ENCODE measurements at places on chromosomes 6 and 20. TPM values are rescaled to one million over a fixed set of nuclear protein-coding genes. Genes with fewer than 3 reads are reported as not detected.

DNA sequence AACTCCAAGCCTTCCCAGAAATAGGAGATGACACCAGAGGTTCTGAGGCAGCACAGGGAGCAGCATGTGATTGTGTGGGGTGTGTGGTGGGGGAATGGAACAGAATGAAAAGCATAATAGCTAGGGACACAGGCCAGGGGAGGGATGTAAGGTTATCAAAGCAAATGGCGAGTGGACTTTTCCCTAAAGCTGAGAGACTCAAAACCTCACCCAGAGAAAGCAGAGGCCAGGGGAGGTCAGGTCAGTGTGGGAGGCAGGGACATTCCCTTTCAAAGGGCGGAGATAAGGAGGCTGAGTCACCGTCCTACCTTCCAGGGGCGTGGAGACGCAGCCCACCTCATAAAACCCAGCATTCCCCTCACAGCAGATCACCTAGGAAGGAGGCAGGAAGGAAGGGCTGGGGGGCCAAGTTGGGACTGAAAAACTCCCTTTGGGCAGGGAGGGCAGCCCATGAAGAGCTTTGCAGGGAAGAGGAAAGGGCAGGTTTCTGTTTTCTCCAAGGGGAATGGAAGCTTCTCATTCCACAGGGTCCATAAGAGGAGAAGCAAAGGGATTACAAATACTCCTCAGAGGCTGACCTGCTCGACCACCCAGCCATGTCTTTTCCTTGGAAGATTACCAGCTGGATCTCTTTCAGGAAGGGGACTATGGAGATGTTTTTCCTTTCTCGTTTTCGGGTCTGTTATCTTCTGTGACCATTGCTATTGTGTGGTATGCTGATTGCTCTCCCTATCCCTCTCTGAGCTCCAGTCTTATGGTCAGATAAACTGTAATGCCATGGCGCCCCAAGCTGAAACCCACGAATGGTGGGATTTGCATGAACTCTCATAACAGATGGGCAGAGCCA is 9.6 kb upstream of the LY6G5C start:
- no peak for DNase-seq

DNA sequence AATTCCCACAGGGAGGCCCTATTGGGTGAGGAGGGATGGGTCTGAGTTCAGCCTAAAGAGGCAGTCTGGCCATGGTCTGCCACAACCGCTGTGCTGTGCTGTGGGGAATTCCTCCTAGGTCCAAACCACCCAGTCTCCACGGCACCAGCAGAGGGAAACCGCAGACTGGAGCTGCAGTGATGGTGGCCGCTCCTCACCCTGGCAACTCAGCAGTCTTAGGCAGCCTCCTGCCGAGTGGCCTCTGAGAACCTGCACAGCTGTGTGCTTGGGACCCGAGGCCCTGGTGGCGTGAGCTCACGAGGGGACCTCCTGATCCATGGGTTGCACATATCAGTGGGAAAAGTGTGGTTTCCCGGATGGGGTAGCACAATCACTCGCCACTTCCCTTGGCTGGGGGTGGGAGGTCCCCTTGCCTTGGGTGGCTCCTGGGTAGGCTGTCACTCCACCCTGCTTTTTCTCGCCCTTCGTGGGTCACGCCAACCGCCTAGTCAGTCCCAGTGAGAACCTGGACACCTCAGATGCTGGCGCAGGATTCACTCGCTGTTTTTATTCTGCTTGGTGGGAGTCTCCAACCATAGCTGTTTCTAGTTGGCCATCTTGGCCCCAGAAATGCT is 242.2 kb downstream of the CDH26 start:
- no peak for DNase-seq

DNA sequence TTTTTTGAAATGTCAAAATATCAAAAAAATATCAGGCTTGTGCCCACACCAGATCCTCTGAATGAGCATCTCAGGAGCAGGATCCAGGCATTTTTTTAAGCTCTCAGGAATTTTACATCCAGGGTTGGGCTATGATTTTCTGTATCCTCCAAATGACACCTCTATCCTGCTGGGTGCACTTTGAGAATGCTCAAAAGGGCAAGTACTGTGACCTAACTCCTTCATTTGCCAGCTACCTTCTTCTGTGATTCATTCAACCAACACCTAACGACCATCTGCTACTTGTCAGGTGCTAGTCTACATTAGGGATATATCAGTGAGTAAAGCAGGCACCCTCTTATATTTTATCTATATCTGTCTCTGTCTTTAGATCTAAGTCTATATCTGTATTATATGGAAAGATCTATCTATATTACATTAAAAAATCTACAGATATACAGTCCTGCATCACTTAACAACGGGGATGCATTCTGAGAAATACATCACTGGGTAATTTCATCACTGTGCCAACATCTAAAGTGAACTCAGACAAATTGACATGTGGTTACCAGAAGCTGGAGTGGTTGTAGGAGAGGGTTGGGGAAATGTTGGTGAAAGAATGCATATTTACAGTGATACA is 131.6 kb downstream of the KIF16B start:
- no peak for DNase-seq

DNA sequence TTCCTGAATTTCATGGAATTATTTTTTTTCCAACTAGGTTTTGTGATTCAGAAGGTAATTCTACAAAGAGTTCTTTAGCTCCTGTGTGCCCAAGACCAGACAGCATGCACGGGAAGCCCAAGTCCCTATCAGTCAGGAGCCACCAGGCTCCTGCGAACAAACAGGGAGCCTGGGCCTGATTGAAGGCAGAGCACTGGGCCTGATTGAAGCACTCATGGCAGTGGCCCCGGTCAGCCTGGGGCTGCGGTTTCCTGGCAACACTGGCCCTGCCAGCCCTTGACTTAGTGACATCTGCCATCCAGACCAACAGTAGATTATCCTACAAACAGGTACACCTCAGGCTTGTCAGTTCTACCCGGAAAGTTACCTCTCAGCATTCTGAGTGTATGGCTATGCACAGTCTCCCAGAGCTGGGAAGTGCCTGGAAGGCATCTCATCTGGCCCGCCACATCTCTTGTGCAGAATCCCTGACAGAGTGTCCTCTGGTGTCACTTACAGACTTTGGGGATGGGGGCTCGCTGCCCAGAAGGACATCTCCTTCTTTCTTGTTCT is 133.8 kb downstream of the VEGFA start:
- no peak for DNase-seq

DNA sequence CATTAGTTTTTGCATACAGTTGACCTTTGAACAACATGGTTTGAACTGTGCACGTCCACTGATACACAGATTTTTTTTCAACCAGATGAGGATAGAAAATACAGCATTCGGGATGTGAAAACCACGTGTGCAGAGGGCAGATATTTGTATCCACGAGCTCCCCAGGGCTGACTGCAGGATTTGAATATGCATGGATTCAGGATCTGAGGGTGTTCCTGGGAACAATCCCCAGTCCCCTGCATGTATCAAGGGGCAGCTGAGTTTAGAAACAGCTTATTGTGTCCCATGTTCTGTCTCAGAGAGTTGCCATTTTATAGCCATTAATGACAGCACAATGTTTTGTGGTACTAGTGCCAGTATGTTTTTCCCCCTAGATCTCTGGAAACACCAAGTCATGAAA is 53.6 kb downstream of the CD164 start:
- no peak for DNase-seq

DNA sequence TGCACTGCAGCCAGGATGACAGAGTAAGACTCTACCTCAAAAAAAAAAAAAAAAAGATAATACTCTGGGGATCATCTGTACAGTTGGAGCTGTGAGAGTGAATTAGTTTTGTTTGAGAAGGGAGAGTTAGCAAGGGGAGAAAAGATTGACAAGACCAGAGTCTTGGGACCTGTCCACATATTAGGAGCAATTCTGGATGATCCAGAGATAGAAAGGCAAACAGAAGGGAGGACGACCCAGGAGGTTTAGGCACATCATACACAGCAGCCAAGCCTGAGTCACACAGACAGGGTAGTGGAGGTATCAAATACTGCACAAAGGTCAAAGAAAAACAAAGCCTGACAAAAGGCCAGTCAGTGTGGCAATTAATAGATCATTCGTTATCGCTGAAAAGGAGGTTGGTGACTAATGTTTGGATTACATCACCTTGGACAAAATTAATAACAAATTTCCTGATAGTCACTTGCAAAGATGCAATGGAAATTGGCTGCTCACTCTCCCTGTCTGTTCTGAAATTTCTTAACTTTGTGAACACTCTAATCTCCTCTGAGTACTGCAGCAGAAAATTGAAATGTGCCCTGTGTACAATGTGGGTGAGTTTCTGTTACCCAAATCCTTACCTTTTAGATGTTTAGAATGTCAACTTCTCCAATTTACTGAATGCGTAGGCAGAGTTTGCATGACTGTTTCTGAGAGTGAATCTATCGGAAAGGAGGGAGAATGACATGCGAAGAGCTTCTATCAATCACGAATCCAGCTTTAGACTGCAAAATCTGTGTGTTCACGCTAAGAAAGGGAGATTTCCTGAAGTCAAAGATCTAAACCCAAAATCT is 105.4 kb downstream of the TSHZ2 start:
- DNase-seq = no peak

GRCh38 chr6:125224231-125224861 is 70.8 kb downstream of the TPD52L1 start:
- no peak for DNase-seq

- DNase-seq = no peak
These were observed 111.7 kb downstream of the SULF2 start for GRCh38 chr20:47673671-47673955.

DNA sequence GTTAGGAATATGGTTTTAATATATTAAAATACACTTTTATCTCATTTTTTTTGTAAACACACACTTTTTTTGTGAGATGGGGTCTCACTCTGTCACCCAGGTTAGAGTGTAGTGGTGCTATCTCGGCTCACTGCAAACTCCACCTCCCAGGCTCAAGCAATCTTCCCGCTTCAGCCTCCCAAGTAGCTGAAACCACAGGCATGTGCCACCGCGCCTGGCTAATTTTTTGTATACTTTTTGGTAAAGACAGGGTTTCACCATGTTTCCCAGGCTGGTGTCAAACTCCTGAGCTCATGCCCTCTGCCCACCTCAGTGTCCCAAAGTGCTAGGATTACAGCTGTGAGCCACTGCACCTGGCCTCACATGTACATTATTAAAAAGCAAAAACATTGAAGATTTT is 10.8 kb downstream of the IPCEF1 start:
- no peak for DNase-seq

- DNase-seq = no peak
These were observed 37.0 kb upstream of the SOX4 start for GRCh38 chr6:21556511-21556910.

DNA sequence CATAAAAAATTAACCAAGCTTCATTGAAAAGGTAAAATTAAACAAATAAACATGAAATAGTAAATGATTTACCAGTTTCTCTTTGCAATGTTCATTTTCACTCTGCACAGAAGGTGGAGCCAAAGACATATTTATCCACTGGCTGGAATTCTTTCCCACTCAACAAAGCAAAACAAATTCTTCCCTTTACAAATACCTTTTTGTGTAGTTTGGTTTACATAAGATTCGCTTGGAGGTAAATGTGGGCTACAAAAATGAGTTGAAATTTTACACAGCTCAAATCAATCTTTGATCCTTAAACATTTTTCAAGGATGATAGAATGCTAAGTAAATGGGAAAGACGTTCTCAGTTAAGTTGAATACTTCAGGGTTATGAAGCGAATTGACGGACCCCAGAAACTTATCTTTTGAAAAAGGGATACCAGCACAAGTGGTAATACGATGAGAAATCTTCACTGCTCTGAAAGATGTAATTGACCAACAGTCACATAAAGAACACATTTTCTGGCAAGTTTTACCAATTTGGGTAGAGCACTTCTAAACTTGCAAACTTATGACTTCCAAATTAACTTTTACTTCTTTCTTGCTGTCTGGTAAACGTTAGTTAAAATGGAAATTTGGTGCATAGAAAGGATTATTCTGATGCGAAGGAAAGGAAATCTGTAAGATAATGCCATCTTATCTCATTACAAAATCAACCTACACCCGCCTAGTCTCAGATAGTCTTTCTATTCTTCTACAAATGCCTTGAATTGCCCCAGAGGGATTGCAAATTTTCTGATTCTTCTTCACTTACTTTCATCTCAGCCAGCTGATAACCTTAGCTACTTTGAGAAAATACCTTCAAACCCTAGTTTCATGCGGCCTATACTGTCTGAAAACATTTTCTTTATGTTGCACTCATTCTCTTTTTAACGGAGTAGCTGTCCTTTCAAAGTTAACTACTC is 4.7 kb upstream of the GJA1 start:
- no peak for DNase-seq

DNA sequence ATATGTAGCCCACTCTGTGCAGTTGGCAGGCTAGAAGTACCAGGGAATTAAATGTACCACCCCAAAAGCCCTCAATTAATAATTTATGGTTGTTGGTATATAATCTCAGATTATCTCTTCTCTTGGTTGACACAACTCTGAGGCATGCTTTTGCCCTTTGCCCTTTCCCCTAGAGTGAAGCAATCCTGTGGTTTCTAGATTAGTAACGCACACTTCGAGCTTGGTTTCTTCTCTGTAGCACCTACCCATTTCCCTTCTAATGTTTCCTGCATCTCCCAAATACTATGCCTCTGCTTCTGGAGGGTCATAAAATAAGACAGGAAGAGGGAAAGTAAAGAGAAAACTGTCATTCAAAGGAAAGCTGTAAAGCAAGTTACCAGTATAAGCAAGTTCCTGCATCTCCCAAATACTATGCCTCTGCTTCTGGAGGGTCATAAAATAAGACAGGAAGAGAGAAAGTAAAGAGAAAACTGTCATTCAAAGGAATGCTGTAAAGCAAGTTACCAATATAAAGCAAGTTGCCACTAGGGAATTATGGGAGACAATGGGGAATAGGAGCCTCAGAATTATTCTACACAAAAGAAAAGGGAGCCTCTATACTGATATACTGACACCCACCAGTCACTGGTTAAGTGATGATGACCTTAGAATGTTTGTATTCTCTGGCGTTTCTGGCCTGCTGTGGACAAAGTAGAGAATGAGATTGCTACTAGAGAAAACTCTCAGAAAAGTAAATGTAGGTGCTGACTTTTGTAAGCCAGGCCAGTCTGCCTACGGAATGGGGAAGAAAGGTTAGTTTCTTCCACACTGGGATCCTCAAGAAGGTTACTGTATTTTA is 862.6 kb upstream of the MAN1A1 start:
- no peak for DNase-seq

Gene NKX2-2
- total RNA-seq = not detected

Gene GSTA4
- total RNA-seq = 10.6 TPM

Gene THBD
- total RNA-seq = 17.4 TPM
